RKO (cell line): ENCODE measurements at places on chromosomes 12 and 14.

DNA sequence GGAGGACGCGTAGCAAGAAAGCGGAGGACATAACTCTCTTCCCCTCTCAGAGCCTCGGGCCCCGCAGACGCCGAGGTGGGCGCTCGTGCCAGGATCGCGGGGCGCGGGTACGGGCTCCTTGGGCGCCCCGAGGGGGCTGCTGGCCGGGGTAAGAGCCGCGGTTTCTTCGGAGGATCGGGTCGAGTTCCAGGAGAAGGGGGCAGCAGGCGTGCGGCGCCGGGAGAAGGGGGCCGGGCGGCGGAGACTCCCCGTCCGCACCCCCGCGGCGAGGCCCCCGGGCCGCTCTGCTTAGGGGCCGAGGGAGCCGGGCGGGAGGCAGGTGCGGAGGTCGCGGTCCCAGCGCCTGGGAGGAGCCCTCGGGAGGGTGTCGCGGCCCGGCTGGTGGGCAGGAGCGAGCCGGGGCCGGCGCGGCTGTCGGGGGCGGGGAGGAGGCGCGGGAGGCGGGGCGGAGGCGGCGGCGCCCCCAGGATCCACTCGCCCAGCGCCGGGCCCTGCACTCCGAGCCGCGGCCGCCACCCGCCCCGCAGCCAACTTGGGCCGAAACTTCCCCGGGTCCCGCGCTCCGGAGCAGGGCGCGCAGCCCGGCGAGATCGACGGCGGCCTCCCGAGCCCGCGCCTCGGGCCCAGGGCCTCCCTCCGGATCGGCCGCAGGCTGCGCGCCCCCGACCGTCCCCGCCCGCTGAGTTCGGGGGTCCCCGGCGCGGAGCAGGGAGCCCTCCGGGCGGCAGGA, 64.4 kb downstream of the FBXL14 start:
- DNase-seq: no peak

DNA sequence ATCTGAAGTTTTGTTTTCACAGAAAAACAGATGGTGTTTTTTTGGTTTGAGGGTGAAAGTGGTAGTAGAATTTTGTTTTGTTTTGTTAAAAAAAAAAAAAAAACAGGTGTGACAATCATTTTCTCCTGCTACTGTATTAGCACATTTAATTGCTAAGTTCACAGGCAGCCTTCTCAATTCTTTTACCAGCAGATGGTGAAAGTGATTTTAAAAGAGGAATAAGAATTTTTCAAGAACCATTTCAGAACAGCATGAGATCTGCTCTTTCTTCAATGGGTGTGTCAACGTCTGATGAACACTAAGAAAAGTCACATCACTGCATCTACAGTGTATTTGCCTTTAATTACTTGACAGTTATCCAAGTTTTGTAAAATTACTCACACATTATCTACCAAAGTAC, 303.7 kb upstream of the USP15 start:
- no peak for DNase-seq

- peak; percentile 9 for DNase-seq
These were observed 134.7 kb downstream of the FGD4 start for GRCh38 chr12:32533971-32534590.

DNA sequence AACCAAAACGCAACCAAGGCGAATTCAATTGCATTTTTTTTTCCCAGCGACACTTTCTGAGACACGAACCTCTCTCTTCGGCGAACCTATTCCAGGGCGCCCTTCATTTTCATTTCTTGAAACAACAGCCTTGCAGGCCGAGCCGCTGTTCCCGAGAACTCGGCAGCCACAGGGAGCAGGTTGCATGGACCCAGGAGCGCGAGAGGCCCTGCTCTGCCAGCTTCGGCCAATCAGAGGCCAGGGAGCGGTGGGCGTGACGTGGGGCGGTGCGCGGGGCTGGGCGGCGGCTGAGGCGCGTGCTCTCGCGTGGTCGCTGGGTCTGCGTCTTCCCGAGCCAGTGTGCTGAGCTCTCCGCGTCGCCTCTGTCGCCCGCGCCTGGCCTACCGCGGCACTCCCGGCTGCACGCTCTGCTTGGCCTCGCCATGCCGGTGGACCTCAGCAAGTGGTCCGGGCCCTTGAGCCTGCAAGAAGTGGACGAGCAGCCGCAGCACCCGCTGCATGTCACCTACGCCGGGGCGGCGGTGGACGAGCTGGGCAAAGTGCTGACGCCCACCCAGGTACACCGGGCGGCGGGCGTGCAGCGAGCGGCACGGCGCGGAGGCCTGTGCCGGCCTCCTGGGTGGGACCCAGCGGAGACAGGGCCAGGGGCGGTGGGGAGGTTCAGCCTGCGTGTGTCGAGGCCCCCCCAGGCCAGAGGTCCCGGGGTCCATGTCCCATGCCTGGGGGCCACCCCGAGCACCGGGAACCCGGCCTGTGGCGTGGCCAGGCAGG, at the start of gene PEBP1:
Gene PEBP1 (plus strand): TSS at position 337 of the 771 bp plus-strand sequence. CDS start 86 bp downstream, at position 423.
- DNase-seq: peak; percentile 90

DNA sequence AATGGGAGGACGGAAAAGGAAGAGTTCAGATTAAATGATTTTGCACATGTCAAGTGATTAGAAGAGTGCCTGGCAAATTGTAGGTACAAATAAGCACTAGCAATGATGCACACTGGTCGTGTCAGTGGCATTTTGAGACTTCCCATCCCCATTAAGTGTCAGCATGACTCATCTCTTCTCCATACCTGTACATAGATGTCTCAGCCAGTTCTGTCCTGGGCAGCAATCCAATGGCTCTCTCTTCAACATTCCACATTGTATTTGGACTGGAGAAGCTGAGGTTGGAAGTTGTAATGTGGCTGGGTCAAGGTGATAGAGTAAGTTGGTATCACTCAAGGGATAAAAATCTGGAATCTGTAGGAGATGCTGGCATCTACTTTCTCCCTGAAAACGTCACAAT, 742.7 kb downstream of the VRK1 start:
- no peak for DNase-seq

GRCh38 chr12:119047641-119048040, 66.3 kb downstream of the SRRM4 start:
- DNase-seq: no peak

- DNase-seq: no peak
These were observed 13.4 kb downstream of the GPRC5D start for GRCh38 chr12:12938541-12938940.

GRCh38 chr12:131486451-131487230, 224.2 kb upstream of the SFSWAP start:
- DNase-seq: no peak

GRCh38 chr14:57657487-57657886, 163.8 kb upstream of the CCDC198 start:
- no peak for DNase-seq

DNA sequence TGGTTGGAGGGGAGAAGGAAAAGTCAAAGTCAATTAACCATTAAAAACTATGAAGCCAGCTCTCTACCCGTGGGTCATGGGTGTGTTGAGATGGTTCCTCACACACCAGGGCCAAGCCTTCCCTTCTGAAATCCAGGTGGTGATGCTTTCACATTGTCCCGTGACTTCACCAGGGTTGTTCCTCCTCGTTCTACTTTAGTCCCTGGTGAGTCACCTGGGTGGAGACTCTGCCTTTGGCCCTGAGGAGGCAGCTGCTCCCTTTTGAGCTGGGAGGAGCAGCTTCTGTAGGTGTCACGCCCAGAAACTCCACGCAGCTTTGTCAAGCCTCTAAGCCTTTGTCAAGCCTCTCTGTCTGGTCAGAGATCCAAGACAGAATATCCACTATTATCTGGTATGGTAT, 348.3 kb downstream of the BMP4 start:
- peak; percentile 8 for DNase-seq

DNA sequence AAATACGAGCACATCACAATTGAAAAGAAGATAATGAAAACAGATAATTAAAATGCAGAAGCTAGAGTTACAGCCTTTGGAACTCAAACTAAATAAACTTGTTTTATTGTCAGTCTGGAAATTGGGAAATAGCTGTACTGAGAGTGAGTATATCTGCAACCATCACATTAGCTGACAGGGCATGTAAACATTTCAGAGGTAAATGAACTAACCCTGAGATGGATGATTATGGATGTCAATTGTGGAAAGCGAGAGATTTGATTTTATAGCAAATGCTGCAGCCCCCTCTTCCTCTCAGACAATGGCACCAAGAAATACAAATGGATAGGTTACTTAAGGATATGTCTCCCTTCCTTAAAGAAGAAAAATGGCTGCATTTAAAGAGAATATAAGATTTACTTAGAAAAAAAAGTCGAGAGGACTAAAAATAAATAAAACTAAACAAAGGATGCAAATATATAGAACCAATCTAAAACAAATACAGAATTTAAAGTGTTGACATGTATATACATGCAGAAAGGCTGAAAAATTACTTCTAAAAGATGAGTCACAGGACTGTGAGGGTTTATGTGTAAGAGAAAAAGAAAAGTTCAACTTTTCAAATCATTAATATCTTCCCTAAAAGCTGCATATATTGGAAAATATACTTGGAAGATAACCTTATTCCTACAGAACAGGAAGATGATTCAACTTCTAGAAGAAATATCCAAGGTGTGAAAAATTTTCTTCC, 120.3 kb upstream of the FLRT2 start:
- no peak for DNase-seq

DNA sequence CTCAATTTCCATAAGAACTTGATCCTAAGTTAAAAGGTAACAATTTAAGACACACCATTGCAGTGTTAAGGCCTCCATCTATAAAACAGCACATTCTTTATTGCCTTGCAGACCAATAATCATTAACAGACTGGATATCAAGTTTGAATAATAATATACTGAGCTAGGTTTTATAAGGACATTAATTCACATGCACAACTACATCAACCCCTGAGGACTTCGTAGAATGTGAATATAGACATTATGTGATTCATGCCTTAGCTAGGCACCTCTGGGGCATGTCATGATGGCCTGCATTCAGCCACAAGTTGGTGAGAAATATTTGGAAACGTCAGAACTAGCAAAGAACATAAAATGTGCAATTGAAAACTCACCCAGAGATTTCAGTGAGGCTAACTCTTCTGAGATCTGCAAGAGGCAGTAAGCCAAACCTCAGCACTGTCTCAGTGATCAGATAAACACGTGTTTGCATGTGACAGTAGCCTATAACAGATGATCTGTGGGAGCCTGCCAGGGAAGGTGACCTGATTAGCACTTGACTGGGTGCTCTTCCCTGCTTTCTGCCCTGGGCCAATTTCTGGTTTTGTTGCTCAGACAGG, 492.2 kb downstream of the FLRT2 start:
- DNase-seq: no peak

DNA sequence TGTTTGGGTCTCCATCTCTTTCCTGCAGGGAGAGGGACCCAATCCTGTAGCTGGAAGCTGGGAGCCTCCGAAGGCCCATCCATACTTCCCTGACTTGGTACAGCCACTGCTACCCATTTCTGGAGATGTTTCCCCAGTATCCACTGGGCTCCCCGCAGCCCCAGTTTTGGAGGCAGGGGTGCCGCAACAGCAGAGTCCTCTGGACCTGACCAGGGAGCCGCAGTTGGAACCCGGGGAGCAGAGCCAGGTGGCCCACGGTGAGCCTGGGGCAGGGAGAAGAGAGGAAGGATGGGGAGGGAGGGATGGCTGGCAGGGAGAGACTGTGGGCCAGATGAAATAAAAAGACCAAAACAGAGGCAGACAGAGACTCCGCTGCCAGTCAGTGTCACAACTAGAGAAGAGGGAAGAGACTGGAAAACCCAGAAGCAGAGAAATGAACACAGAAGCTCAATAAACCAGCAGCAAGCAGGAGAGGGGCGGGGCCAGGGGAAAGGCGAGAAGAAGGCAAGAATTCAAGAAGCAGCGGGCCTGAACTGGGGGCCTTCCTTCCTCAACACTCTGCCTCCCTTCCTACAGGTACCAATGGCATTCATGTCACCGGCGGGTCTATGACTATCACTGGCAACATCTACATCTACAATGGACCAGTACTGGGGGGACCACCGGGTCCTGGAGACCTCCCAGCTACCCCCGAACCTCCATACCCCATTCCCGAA, 6.3 kb downstream of the LTBR start:
- DNase-seq: no peak

- no peak for DNase-seq
These were observed 42.7 kb upstream of the NEDD1 start for GRCh38 chr12:96864335-96864734.

- no peak for DNase-seq
These were observed 45.0 kb downstream of the LRTM2 start for GRCh38 chr12:1865284-1865866.

GRCh38 chr14:62253911-62254310, 491.7 kb downstream of the SNAPC1 start:
- no peak for DNase-seq

- no peak for DNase-seq
These were observed 63.5 kb downstream of the SLC38A1 start for GRCh38 chr12:46205294-46205693.

DNA sequence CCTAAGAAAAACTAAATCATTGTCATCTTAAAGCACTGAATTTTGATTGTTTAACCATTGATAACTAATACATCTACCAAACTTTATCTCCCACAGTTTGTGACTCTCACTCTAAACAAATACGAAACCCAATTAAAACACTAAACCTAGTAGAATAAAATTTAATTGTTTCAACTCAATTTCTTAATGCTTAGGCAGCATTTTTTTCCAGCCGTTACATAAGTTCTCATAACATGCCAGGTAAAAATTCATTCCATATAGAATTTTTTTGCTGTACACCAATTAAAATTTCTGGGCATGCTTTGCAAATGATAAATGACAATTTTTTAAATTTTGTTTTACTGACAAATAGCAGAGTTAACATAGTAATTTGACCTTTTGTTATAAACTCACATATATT, 658.2 kb upstream of the FLRT2 start:
- no peak for DNase-seq

- DNase-seq: no peak
These were observed 9.1 kb upstream of the PLEKHH1 start for GRCh38 chr14:67523764-67524633.
